Activated T-cell treated with anti-CD3 and anti-CD28 coated beads, Interleukin-2, amount 50 U/mL, for 24 hours (primary cell): ENCODE measurements at places on chromosomes 11 and 22.

- H3K4me1 ChIP-seq: no peaks in the 10 kb centered on the region
- H3K27ac ChIP-seq: no peak overlapping the region
- H3K4me3 ChIP-seq: no peak overlapping the region
- no peaks in the 10 kb centered on the region for H3K27me3 ChIP-seq
These were observed 716.4 kb downstream of the KCNA4 start for GRCh38 chr11:29300420-29300819.

GRCh38 chr11:94423507-94423906, 22.3 kb upstream of the GPR83 start:
- H3K27ac ChIP-seq: no peak overlapping the region
- H3K27me3 ChIP-seq: no peaks in the 10 kb centered on the region
- H3K4me1 ChIP-seq: peaks cover 5% of the 10 kb centered on the region
- H3K36me3 ChIP-seq: peaks cover 81% of the 10 kb centered on the region

- H3K36me3 ChIP-seq: no peaks in the 10 kb centered on the region
- no peaks in the 10 kb centered on the region for H3K4me1 ChIP-seq
- no peak overlapping the region for H3K27ac ChIP-seq
These were observed 7.8 kb downstream of the KIRREL3 start for GRCh38 chr11:126992804-126993111.

DNA sequence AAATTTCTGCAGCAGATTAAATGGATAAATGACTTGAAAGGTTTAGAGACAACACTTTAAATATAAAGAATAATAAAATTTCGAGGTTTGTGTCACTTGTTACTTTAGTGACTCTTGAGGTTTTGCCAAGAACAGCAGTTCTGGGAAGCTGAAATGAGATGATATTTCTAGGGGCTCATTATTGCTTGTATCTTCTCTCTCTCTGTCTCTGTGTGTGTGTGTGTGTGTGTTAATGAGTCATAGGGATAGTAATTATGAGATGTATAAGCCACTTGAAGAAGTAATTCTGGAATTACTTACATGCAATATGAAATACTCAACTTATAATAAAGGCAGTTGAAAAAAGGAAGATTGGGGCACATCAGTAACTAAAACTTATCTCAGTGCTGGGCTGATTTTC, 9.6 kb upstream of the OR10G7 start:
- peaks cover 3% of the 10 kb centered on the region for H3K4me1 ChIP-seq
- no peaks in the 10 kb centered on the region for H3K36me3 ChIP-seq
- no peak overlapping the region for H3K27ac ChIP-seq
- H3K4me3 ChIP-seq: no peak overlapping the region
- no peak for DNase-seq

DNA sequence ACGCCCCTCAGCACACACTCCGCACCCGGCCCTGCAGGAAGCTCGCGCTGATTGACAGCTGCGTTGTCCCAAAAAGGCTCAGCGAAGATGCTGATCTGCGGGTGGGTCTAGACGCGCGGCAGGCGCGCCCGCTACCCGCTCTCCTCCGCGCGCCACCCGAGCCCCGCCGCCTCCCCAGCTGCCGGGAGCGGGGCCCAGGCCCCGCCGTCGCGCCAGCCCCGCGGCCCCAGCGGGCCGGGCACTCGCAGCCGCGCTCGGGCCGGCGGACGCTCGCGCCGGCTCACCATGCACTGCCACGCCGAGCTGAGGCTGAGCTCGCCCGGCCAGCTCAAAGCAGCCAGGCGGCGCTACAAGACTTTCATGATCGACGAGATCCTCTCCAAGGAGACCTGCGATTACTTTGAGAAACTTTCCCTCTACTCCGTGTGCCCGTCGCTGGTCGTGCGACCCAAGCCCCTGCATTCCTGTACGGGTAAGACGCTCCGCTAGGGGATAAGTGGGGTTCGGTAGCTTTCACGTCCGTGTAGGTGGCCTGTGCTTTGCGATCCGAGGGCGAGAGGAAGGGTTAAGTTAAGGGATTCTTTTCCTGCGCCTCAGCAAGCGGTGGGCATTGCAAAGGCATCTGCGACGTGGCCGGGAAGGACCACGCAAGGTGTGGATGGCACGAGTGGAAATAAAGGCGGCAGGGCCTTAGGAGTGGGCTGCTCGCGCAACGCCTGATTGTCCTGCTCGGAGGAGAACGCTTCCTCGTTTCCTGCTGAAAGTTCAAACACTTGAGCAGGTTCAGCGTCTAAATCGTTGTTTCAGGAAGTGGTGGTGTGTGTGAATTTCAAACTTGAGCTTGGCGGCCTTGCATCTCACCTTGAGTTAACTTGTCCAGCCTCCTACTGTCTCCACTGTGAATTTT, at the start of gene BARX2:
Gene BARX2 (plus strand): TSS at position 98 of the 907 bp plus-strand sequence. CDS start 188 bp downstream, at position 286.
- peaks cover 29% of the 10 kb centered on the region for H3K4me1 ChIP-seq
- no peaks in the 10 kb centered on the region for H3K36me3 ChIP-seq
- H3K27me3 ChIP-seq: peaks cover 82% of the 10 kb centered on the region
- peak; percentile 52 for DNase-seq
- peak within 1 kb of the TSS; percentile 34 for H3K27ac ChIP-seq

- no peak for DNase-seq
- H3K27ac ChIP-seq: no peak overlapping the region
- peaks cover 6% of the 10 kb centered on the region for H3K4me1 ChIP-seq
- no peaks in the 10 kb centered on the region for H3K36me3 ChIP-seq
These were observed 32.1 kb upstream of the ZBTB16 start for GRCh38 chr11:114027391-114027790.

DNA sequence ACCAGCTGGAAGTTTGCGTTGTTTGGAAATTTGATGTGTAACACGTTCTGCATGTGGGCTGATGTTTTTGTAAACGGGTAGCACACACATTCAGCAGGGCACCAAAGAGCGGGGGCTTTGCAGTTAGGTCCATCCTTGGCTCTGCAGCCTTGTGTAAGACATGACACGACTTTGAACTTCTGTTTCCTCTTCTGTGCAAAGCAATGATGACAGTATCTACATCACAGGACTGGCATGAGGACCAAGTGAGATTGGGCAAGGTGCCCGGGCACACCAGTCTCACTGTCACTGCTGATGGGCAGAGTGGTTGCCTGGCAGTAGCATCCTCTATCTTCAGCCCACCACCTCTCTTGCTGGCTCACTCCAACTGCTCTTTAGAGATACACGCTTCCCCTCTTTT, 3.3 kb downstream of the TCN2 start:
- no peak overlapping the region for H3K27ac ChIP-seq
- no peaks in the 10 kb centered on the region for H3K36me3 ChIP-seq
- H3K4me3 ChIP-seq: no peak overlapping the region
- peaks cover 31% of the 10 kb centered on the region for H3K4me1 ChIP-seq
- H3K27me3 ChIP-seq: no peaks in the 10 kb centered on the region

GRCh38 chr11:46253258-46254132, 24.0 kb upstream of the CREB3L1 start:
- no peaks in the 10 kb centered on the region for H3K36me3 ChIP-seq
- H3K27me3 ChIP-seq: no peaks in the 10 kb centered on the region
- H3K4me1 ChIP-seq: peaks cover 8% of the 10 kb centered on the region

DNA sequence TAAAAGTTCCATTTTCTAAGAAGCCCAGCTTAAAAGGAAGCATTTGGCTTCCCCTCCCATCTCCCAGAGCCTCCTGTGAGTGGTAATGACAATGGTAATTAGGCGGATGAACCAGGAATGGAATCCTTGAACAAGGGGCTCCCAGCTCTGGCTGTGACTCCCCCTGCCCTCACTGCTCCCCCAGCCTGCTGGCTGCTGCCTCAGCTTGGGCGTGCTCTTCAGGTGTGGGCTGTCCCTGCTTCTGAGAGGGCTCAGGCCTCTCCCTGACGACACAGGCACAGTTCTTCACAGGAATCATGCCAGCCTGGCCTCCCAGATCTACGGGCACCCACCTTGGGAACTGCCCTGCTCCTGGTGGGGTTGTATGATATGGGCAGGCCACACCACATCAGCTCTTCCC, 81.7 kb upstream of the NARS2 start:
- H3K27me3 ChIP-seq: peaks cover 12% of the 10 kb centered on the region
- H3K27ac ChIP-seq: no peak overlapping the region
- no peaks in the 10 kb centered on the region for H3K36me3 ChIP-seq
- no peak overlapping the region for H3K4me3 ChIP-seq
- DNase-seq: no peak

- H3K4me3 ChIP-seq: no peak overlapping the region
- H3K27me3 ChIP-seq: peaks cover 14% of the 10 kb centered on the region
- H3K27ac ChIP-seq: no peak overlapping the region
- no peaks in the 10 kb centered on the region for H3K36me3 ChIP-seq
- DNase-seq: peak; percentile 12
- H3K4me1 ChIP-seq: no peaks in the 10 kb centered on the region
These were observed 622.2 kb downstream of the BRD1 start for GRCh38 chr22:49205483-49205800.

DNA sequence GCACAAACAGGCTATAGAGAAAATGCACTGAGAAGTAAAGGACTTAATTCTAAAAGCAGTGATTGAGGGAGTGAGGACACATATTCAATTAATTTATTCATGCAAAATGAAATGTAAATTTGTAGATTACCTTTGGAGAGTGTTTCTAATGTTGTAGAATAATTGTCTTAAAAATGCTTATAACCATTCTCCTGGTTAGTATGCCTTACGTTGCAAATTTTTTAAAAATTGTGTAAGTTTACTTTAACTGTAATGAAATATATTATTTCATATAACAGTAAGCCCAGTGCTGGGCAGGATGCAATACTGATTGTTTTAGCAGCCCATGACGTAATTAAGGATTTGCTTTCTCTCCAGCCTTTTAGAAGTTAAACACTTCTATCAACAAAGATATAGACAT, 26.6 kb downstream of the OR52E1 start:
- no peak overlapping the region for H3K4me3 ChIP-seq
- no peak overlapping the region for H3K27ac ChIP-seq
- H3K4me1 ChIP-seq: no peaks in the 10 kb centered on the region
- no peaks in the 10 kb centered on the region for H3K27me3 ChIP-seq

GRCh38 chr22:48938741-48939140, 888.9 kb downstream of the BRD1 start:
- no peaks in the 10 kb centered on the region for H3K36me3 ChIP-seq
- H3K4me1 ChIP-seq: no peaks in the 10 kb centered on the region
- H3K4me3 ChIP-seq: no peak overlapping the region
- peaks cover 50% of the 10 kb centered on the region for H3K27me3 ChIP-seq
- peak; percentile 3 for DNase-seq

DNA sequence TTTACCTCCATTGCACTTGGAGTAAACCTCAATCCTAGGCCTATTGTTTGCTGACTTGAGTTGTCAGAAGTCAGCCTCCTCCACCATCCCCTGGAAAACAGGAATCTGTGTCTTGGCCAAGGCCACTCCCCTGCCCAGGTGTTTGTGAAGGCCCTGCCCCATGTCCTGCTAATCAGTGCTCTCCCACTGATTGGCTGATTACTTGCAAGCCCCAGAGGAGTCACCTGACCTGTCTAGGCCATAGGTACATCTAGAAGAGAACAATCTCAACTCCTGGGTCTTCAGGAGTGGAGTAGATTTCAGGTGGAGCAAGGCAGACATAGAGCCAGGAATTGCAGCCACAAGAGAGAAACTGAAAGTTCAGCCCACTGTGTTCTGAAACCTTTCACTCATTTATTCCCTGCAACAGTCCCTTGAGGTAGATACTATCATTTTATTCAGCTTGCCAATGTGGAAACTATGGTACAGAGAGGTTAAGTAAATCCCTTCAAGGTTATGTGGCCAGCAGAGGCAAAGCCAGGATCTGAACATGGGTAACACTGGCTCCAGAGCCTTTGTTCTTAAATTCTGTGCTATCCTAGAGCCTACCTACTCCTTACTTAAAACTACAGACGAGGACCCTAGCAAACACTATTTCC, 10.4 kb downstream of the OAF start:
- no peak for DNase-seq
- H3K27ac ChIP-seq: no peak overlapping the region
- no peak overlapping the region for H3K4me3 ChIP-seq
- peaks cover 18% of the 10 kb centered on the region for H3K27me3 ChIP-seq

- no peak overlapping the region for H3K27ac ChIP-seq
- H3K36me3 ChIP-seq: no peaks in the 10 kb centered on the region
- H3K4me1 ChIP-seq: no peaks in the 10 kb centered on the region
- H3K27me3 ChIP-seq: peaks cover 35% of the 10 kb centered on the region
- DNase-seq: peak; percentile 18
These were observed 884.7 kb downstream of the BRD1 start for GRCh38 chr22:48942698-48943566.

DNA sequence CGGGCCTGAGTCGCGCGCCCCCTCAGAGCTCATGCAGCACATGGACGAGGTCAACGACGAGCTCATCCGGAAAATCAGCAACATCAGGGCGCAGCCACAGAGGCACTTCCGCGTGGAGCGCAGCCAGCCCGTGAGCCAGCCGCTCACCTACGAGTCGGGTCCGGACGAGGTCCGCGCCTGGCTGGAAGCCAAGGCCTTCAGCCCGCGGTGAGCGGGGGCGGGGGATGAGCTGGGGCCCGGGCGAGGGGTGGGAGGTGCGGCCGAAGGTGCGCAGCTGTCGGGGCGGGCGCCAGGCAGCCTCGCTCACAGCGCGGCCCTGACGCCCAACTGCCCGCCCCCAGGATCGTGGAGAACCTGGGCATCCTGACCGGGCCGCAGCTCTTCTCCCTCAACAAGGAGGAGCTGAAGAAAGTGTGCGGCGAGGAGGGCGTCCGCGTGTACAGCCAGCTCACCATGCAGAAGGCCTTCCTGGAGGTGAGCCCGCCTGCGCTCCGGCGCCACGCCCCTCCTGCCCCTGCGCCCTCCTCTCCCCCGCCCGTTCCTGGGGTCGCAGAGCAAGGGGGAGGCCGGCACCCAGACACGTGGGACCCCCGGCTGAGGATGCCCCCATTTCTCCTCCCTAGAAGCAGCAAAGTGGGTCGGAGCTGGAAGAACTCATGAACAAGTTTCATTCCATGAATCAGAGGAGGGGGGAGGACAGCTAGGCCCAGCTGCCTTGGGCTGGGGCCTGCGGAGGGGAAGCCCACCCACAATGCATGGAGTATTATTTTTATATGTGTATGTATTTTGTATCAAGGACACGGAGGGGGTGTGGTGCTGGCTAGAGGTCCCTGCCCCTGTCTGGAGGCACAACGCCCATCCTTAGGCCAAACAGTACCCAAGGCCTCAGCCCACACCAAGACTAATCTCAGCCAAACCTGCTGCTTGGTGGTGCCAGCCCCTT, 20.5 kb downstream of the EPS8L2 start:
- no peaks in the 10 kb centered on the region for H3K36me3 ChIP-seq
- peaks cover 13% of the 10 kb centered on the region for H3K27me3 ChIP-seq
- no peak overlapping the region for H3K27ac ChIP-seq
- DNase-seq: peak; percentile 71
- H3K4me3 ChIP-seq: peak overlapping the region; percentile 54
- peaks cover 20% of the 10 kb centered on the region for H3K4me1 ChIP-seq

GRCh38 chr22:49793871-49794270, 33.8 kb downstream of the BRD1 start:
- DNase-seq: no peak
- no peak overlapping the region for H3K4me3 ChIP-seq
- no peak overlapping the region for H3K27ac ChIP-seq
- peaks cover 38% of the 10 kb centered on the region for H3K4me1 ChIP-seq
- peaks cover 97% of the 10 kb centered on the region for H3K36me3 ChIP-seq
- H3K27me3 ChIP-seq: no peaks in the 10 kb centered on the region
